ENCODE measurements at places on chromosomes 6 and 20. TPM values are rescaled to one million over a fixed set of nuclear protein-coding genes. Genes with fewer than 3 reads are reported as not detected.
A peak's percentile ranks its signal among the peaks of the same experiment; 100 is the strongest.

GRCh38 chr20:59828125-59829053 lies 105.0 kb downstream of the SYCP2 start:
- H3K36me3 ChIP-seq: no peaks in the 10 kb centered on the region
- no peak overlapping the region for H3K27ac ChIP-seq
- H3K4me3 ChIP-seq: no peak overlapping the region
- no peaks in the 10 kb centered on the region for H3K4me1 ChIP-seq

- no peak for DNase-seq
- H3K4me3 ChIP-seq: no peak overlapping the region
- no peaks in the 10 kb centered on the region for H3K4me1 ChIP-seq
- H3K27me3 ChIP-seq: no peaks in the 10 kb centered on the region
Measured at GRCh38 chr20:60870040-60870439, 382.0 kb upstream of the CDH4 start.

DNA sequence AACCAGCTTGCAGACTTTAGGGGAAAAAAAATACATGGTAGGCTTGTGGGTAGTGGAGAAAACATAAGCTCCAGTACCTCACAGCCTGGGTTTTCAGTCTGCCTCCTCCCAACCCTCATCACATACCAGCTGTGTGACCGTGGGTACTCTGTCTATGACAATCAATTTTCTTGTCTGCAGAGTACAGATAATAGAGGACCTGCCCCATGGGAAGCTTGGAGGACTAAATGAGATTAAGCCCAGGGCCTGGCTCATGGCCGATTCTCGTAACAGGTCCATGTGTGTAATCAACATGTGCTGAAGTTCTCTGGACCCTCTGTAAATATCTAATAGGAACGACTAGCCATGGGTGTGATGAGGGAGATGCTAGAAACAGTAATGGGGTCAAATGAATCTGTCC lies 34.0 kb downstream of the NT5E start:
- no peak overlapping the region for H3K4me3 ChIP-seq
- H3K4me1 ChIP-seq: no peaks in the 10 kb centered on the region
- H3K27me3 ChIP-seq: no peaks in the 10 kb centered on the region
- no peak for DNase-seq
- H3K36me3 ChIP-seq: peaks cover under 1% of the 10 kb centered on the region

- H3K4me1 ChIP-seq: no peaks in the 10 kb centered on the region
- no peaks in the 10 kb centered on the region for H3K27me3 ChIP-seq
- no peak overlapping the region for H3K27ac ChIP-seq
- no peaks in the 10 kb centered on the region for H3K36me3 ChIP-seq
Measured at GRCh38 chr20:15065794-15066193, 728.4 kb upstream of the FLRT3 start.

DNA sequence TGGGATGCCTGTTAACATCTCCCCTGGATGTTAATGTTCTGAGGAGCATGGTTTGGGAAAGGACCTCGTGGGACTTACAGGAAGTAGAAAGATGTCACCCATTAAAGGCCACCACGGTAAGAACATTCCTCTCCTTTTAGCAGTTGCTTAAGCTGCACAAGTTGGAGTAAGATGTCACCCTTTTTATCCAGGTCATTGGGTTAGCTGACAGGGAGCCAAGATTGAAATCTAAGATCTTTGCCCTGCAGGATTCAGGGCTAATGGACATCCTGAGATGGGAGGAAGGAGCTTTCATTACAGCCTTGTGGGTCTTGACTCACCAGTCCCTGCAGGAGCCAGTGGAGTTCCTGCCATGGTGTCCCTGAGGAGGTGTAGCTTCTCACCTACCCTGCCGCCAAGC lies 22.1 kb downstream of the PABPC1L start:
- no peak overlapping the region for H3K27ac ChIP-seq
- no peak for DNase-seq
- H3K27me3 ChIP-seq: no peaks in the 10 kb centered on the region
- no peak overlapping the region for H3K4me3 ChIP-seq
- no peaks in the 10 kb centered on the region for H3K36me3 ChIP-seq
- H3K4me1 ChIP-seq: no peaks in the 10 kb centered on the region

DNA sequence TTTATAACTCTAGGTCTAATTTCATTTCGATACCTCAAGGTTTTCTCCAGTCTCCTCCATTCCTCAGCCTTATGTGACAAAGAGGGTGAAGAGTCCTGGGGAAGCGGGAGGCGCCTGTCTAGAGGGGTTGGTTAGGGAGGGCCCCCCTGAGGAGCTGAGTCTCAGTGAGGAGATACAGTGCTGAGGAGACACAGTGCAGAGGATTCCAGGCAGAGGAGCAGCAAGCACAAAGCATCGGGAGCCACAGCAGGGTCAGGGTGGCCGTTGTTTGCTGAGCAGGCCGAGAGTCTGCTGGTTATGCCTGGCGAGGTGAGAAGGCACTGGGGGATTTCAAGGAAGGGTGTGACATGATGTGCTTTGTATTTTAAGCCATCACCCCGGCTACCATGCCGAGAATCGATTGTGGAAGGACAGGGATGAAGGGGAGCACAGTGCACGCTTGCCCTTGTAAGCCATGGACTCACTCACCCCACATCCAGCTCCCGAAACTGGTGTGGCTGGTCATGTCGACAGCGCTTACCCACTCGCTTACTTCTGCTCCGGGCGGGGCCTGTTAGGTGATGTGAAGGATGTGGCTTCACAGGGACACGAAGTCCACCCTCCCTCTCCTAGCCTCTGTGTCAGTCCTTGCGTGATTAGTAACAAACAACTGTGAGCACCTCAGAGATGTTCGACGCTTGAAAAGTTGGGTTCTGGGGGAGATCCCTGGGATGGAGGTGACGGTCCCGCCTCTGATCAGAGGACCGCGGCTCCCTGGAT lies 30.2 kb downstream of the FAM50B start:
- no peaks in the 10 kb centered on the region for H3K27me3 ChIP-seq
- no peak for DNase-seq
- H3K4me1 ChIP-seq: peaks cover 7% of the 10 kb centered on the region
- no peaks in the 10 kb centered on the region for H3K36me3 ChIP-seq

The POU5F1 gene
- not detected for total RNA-seq

The PNISR gene
- total RNA-seq: 193 TPM

DNA sequence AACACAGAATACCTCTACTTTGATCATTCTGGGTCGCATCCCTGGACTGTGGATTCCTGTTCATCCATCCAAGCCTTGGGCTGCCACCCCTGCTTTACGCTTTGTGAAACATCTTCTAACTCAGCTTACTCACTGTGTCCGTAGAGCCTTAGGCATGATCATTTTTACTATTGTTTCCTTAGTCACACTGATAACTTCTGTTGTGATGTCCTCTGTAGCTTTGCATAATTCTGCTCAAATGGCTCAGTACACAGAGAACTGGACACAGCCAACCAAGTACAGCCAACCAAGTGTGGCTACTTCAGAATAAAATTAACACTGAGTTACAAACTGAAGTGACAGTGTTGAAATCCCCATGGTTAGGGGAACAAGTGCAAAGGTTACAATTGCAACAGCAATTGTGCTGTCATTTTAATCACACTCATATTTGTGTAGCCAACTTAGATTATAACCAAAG lies 8.6 kb upstream of the FKBP1A start:
- H3K27me3 ChIP-seq: peaks cover 36% of the 10 kb centered on the region
- DNase-seq: no peak
- no peak overlapping the region for H3K4me3 ChIP-seq
- no peaks in the 10 kb centered on the region for H3K36me3 ChIP-seq
- H3K27ac ChIP-seq: no peak overlapping the region

The BPIFB6 gene
- total RNA-seq: not detected

DNA sequence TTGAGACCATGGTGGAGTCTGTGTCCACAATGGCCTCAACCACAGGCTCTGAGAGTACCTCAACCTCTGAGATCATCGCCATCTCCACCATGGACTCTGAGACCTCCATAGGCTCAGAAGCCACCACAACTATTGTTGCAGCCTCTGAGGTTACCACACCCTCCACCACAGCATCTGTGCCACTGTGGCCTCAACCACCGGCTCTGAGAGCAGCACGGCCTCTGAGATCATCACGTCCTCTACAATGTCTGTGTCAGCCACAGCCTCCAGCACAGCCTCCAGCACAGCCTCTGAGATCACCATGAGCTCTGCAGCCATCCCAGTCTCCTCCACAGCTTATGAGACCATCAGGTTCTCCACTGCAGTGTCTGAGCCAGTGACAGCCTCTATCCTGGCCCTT lies 19.4 kb upstream of the MUC21 start:
- H3K36me3 ChIP-seq: no peaks in the 10 kb centered on the region
- no peak overlapping the region for H3K27ac ChIP-seq
- DNase-seq: no peak
- no peaks in the 10 kb centered on the region for H3K4me1 ChIP-seq

- H3K36me3 ChIP-seq: no peaks in the 10 kb centered on the region
- peak overlapping the region; percentile 79 for H3K27ac ChIP-seq
- H3K4me1 ChIP-seq: no peaks in the 10 kb centered on the region
- H3K4me3 ChIP-seq: peak overlapping the region; percentile 41
Measured at GRCh38 chr6:24910331-24910960, 25.3 kb downstream of the RIPOR2 start.

The BMP6 gene
- 6.5 TPM for total RNA-seq

The LY86 gene
- total RNA-seq: 0.60 TPM

GRCh38 chr6:54307439-54307910 lies 766 bp upstream of the TINAG start:
- no peaks in the 10 kb centered on the region for H3K27me3 ChIP-seq
- no peak overlapping the region for H3K4me3 ChIP-seq
- no peak overlapping the region for H3K27ac ChIP-seq
- no peaks in the 10 kb centered on the region for H3K36me3 ChIP-seq

GRCh38 chr6:169956580-169956979 lies 205.2 kb downstream of the ERMARD start:
- DNase-seq: no peak
- H3K4me3 ChIP-seq: no peak overlapping the region
- H3K27ac ChIP-seq: no peak overlapping the region
- H3K4me1 ChIP-seq: no peaks in the 10 kb centered on the region
- H3K36me3 ChIP-seq: no peaks in the 10 kb centered on the region

DNA sequence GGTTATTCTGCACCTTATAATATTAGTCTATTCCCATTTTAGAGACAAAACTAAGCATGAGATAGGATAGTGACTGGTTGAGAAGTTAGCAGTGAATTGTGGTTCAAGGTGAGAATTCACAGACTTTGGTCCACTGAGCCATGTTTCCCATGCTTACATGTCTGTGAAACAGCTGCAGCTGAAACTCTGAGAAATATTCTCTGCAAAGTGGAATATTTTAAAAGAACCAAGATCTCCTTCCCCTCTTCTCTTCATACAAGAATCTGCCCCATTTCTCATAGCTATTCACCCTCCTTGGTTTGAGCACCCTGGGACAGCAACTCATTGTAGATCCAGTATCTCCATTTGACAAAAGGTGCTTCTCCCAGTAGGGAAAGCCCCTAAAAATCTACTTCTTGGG lies 70.2 kb upstream of the TMEM170B start:
- H3K27me3 ChIP-seq: no peaks in the 10 kb centered on the region
- H3K27ac ChIP-seq: no peak overlapping the region
- no peaks in the 10 kb centered on the region for H3K36me3 ChIP-seq
- no peak for DNase-seq
- no peaks in the 10 kb centered on the region for H3K4me1 ChIP-seq
- H3K4me3 ChIP-seq: no peak overlapping the region

The DXO gene
- 16.2 TPM for total RNA-seq

The UBD gene
- not detected for total RNA-seq

- H3K36me3 ChIP-seq: no peaks in the 10 kb centered on the region
- H3K27ac ChIP-seq: no peak overlapping the region
- no peaks in the 10 kb centered on the region for H3K4me1 ChIP-seq
- H3K4me3 ChIP-seq: no peak overlapping the region
- no peak for DNase-seq
Measured at GRCh38 chr6:146957181-146958093, 246.8 kb upstream of the STXBP5 start.

- H3K27ac ChIP-seq: no peak overlapping the region
- DNase-seq: no peak
- H3K4me1 ChIP-seq: no peaks in the 10 kb centered on the region
- H3K36me3 ChIP-seq: no peaks in the 10 kb centered on the region
- H3K27me3 ChIP-seq: no peaks in the 10 kb centered on the region
Measured at GRCh38 chr6:69693762-69694161, 103.0 kb downstream of the LMBRD1 start.

- H3K4me1 ChIP-seq: peaks cover 27% of the 10 kb centered on the region
- no peaks in the 10 kb centered on the region for H3K27me3 ChIP-seq
- DNase-seq: no peak
- H3K36me3 ChIP-seq: no peaks in the 10 kb centered on the region
- no peak overlapping the region for H3K4me3 ChIP-seq
Measured at GRCh38 chr6:13423252-13423651, 64.1 kb downstream of the GFOD1 start.

DNA sequence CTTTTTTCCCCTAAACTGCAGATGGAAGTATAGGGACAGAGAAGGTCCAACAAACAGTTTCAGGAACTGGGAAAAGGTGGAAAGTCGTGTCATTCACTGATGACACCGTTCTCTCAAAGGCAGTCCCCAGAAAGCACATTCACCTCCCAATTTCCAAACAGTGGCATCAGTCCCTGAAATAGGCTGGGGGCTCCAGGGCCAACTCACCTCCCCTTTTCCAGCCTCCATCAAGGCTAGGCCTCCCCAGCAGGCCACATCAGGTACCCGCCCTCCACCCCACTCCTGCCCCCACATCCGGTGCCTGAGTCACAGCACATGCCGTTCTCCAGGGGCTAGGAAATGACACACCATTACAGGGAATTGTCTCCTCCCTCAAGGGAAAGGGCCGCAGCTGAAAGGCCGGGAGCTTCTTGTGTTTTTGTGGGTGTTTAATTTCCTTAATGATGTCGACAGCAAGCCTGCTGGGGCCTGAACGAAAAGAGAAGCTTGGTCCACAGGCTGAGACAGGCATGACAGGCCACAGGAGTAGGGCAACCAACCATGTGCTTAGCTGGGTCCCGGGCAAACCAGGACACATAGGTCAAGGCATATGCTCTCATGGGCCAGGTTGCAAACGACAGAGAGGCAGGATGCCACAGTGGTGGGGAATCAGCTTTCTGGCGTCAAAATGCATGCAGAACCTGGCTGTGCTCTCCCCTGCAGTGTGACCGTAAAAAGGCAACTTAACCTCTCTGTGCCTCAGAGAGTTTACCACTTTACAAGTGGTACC lies 39.2 kb downstream of the ZMYND8 start:
- H3K4me1 ChIP-seq: peaks cover 11% of the 10 kb centered on the region
- no peaks in the 10 kb centered on the region for H3K27me3 ChIP-seq
- DNase-seq: peak; percentile 56
- peak overlapping the region; percentile 95 for H3K27ac ChIP-seq
- H3K36me3 ChIP-seq: no peaks in the 10 kb centered on the region
- H3K4me3 ChIP-seq: no peak overlapping the region

- no peaks in the 10 kb centered on the region for H3K36me3 ChIP-seq
- no peak for DNase-seq
- no peak overlapping the region for H3K4me3 ChIP-seq
- no peaks in the 10 kb centered on the region for H3K27me3 ChIP-seq
Measured at GRCh38 chr6:25334793-25335192, 55.6 kb downstream of the CARMIL1 start.

GRCh38 chr20:1897965-1898464 lies 2.8 kb downstream of the SIRPA start:
- no peak for DNase-seq
- H3K4me3 ChIP-seq: no peak overlapping the region
- H3K27ac ChIP-seq: peak overlapping the region; percentile 96
- H3K27me3 ChIP-seq: no peaks in the 10 kb centered on the region
- H3K36me3 ChIP-seq: no peaks in the 10 kb centered on the region

The MCHR2 gene
- total RNA-seq: not detected

The XKR7 gene
- not detected for total RNA-seq

The GCNT2 gene
- total RNA-seq: 3.3 TPM

- H3K27me3 ChIP-seq: no peaks in the 10 kb centered on the region
- H3K4me3 ChIP-seq: no peak overlapping the region
- H3K36me3 ChIP-seq: no peaks in the 10 kb centered on the region
- DNase-seq: no peak
Measured at GRCh38 chr6:22925920-22926789, 356.8 kb downstream of the HDGFL1 start.
